ENCODE measurements at places on chromosomes 3 and 15. TPM values are rescaled to one million over a fixed set of nuclear protein-coding genes. Genes with fewer than 3 reads are reported as not detected.

Gene CISH
- 13.1 TPM for total RNA-seq

Gene TRAT1
- not detected for total RNA-seq

Gene EID1
- total RNA-seq, result 58.5 TPM

Gene ZNF774
- total RNA-seq, result 2.4 TPM

Gene SKOR1
- 2.2 TPM for total RNA-seq

Gene STRIT1
- total RNA-seq, result not detected

Gene SLC15A2
- total RNA-seq, result 0.42 TPM

- no peak for DNase-seq
Measured at GRCh38 chr3:128006061-128007032, 45.9 kb upstream of the SEC61A1 start.

DNA sequence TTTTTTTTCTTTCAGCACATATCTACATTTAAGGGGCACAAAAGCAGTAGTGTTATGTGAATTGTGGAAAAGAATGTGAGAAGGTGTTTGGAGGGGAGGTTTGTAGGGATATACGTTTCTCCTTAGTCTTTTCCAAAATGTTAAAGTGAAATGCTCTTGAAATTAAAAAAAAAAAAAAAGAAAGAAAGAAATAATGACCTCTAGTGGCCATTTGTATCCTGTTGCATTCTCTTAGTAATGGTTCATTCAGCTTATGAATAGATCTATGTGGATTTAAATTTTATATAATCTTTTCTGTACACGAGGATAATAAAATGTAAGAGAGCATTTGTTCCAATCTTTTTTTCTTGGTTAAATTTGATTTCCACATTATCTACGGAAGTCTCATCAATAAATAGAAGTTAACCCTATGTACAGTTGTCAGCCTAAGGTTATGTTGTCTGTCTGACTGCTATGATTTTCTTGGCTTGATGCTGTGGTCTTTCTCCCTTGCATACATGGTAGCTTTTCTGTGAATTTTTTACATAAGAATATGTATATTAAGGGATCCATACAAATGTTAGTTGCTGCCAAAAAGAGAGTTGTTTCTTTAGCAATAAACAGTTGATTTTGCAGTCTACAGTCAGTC is 1.7 kb downstream of the P2RY13 start:
- DNase-seq, result no peak

DNA sequence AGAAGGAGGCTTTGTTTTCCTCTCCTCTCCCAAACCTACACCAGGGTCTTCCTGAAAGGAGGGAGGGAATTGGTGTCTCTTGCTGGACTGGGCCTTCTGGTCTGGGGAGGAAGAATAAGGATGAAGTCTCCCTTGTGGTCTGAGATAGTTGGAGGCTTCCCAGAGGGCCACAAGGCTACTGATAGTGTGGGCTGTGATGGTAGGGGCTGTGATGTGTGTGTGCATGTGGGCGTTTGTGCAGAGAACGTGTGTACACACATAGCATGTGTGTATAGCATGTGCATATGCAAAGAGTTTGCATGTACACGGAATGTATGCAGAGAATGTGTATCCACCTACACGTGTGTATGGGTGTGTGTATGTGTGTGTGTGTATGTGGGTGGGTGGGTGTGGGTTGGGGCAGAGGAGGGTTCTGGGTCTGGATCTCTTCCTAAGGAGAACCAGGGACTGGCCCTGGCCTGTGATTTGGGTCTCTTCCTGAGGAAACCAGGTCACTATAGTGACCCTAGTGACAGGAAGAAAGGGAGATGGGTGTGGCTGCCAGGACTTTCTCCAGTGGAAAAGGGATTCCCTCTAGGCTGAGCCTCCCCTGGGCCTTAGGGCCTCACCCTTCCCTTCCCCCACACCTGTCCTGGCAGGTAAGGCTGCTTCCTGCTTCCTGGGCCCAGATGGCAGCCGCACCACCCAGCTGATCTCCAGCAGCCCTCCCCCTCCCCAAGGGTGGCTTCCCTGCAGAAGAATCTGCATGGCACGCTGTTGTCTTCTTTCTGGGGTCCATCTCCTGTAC is 1.7 kb downstream of the FLNB start:
- peak; percentile 90 for DNase-seq

DNA sequence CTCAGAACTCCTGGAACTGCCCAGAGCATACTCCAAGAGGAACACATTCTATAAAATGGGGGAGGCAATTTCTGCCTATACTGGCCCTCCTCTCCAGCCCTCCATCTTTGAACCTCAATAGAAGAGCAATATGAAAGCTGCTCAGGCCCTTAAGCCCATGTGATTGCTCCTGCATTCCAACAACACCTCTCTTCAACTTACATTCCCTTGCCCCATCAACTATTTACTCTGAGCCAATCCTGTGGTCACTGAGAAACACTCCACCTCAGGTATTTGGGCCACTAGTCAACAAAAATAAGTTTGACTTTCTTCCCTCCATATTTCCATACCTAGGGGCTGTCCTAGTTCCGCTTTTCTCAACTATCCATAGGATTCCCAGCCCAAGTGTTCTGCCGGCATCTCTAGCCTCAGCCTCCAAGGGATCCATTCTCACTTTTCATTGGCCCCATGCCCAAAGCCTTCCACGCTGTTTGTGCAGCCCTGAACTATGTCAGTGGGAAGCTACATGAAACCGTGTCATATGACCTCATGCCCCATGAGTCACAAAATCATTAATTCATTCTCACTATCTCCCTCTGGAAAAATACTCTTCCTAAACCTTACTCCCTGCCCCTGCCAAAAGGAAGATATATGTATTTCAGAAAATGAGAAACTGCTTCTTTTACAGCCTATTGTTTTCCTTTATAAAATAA is 61.6 kb downstream of the GJD2 start:
- no peak for DNase-seq

DNA sequence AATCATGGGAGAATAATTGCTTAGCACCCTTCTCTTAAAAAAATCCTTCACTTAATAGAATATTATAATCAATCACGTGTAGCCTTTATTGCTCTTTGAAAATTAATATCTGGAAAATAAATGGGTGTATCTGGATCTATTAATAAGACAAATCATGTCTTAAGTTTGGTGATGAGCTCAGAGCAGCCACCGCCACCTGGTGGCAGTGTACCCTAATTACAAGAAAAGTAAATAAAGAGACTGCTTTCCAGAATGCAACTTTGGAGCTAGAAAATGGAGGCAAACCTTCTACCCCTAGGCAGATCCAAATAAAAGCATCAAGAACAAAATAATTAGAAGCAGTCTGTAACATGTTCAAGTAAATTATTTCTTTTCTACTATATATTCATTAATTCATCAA is 43.5 kb downstream of the EPHB1 start:
- DNase-seq, result no peak

DNA sequence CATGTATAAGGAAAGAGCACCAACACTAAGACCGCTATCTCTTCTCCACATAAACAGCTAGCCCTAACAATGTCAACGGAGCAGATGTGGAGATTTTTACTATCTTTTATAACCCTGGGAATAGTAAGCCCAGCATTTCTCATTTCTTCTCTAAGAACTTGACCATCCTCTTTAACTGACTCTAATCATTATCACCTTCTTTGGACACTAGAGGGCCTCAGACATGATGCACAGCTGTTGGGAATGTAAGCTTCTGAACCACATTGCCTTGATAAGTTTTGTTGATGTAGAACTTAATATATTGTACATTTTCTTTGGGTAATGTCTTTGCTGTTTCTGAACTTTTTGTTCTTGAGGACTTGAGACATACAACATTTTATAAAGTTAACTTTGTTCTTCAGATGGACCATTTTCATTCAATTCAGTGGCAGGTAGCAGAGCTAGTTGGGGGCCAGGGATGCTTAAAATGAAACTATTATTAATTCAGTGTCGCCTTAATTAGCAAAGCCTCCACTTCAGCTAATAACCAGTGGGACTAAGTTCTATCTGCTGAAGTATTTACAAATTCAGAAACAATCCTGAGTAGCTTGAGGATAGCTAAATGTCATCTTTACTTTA is 9.6 kb upstream of the TAGLN3 start:
- no peak for DNase-seq

- DNase-seq, result peak; percentile 87
Measured at GRCh38 chr3:10142707-10143560, 1.4 kb downstream of the VHL start.

DNA sequence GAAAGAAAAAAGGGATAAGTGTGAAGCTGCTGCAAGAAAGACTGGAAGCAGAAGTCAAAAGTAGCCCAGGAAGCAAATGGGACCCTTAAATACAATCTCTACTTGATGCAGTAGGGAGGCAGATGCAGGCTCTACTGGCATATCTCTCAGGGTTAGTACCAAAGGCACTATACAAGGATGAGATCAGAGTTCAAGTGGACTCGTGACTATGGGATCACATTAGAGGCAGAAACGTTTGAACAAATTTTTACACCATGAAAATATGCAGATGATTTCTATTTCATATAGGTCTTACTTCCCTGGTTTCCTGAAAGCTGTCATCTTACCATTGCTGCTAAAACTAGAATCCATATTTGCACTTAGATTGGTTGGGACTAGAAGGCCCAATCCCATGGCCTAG is 27.7 kb upstream of the ANXA2 start:
- DNase-seq, result no peak

DNA sequence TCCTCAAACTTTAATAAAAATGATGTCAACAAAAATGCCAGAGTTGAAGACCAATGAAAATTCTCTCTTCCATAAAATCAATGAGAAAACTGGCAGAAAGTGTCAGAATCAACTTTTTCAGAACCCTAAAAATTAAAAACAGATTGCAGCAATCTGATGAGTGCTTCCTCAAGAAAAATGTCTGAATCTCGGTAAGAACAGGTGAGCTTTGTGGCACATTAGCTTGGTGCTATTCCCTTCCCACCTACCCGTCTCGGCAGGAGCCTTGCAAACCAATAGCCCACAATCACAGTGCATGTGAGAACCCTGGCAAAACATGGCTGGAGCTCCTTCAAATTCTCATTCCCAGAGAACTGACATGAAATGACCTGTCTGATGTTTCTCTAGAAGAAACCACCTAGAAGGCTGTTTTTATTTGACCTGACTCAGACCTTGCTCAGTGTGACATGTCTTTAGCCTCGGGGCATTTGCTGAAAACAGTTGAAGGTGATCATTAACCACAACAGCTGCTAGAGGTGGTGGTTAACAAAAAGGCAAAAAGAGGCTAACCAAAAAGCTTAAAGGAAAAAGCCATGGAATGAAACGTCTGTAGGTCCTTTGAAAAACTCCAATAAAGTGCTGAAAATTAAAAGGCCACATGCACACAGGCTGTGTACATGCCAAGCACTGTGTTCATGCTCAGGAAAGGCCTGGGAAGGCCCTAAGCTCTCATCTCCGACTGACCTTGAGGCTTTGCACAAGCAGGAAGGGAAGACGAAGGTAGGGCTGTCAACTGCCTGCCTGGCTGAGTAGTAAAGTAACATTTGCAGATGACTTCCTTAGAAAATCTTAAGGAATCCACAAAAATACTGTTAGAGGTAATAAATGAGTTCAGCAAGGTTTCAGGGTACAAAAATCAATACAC is 253.0 kb upstream of the NSMCE3 start:
- DNase-seq, result no peak

GRCh38 chr15:38401701-38402100 is 52.2 kb upstream of the FAM98B start:
- no peak for DNase-seq

DNA sequence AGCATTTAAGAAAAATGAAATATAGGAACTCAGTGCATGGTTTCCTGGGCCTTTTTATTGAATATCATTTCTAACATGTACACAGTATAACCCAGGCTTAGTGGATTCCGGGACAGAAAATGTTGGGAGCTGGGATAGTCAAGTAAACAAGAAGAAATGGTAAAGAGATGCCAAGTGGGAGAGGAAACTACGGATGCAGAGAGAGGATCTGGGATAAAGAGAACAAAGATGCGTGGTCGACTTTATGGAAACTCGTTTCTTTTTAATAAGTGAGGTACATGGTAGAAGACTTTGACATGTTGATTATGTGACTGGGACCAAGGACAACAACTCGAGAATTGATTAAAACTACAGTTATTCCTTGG is 1.2 kb upstream of the GPR176 start:
- DNase-seq, result no peak

Measured in lower leg skin (tissue), 4 donors.